Stimulated activated CD4-positive, alpha-beta T cell treated with anti-CD3 and anti-CD28 coated beads, Interleukin-1b, Interleukin-23, amount 100 ng/mL, for 1 hour (primary cell): ENCODE measurements at places on chromosomes 2 and 18.

DNA sequence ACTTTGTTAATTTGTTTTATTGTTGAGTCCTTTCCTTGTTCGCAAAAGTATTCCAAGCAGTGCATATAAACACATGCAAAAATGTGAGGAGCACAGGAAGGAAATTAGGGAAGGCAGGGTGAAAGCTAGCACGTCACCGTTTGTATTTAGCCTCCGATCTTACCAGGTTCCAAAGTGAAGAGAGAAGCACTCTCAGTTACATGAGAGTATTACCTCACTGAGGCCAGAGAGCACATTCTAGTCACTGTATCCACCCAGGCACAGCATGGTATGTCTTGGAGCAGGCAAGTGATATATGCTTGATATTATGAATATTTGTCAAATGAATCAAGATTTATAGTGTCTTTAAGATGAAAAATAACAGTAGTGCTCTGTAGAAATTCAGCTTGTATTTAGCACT is 6.5 kb upstream of the TMEM182 start:
- no peak for DNase-seq

DNA sequence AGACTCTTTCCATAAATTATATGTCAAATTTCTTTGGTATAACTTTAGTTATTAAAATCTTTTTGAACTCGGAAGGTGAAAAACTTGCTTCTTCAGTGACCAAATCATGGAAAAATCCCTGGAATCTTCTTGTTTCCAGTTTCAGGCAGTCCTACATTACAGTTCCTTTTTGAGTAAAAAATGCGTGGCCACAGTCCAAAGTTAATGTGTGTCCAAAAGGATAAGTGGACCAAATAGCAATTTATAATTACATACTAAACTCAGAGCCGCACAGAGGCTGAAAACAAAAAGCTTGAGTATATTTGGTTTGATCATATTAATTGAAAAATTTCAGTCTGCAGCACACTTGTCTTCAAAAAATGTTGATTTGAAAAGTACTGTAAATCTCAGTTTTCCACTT is 28.4 kb upstream of the DYNC2LI1 start:
- no peak for DNase-seq

DNA sequence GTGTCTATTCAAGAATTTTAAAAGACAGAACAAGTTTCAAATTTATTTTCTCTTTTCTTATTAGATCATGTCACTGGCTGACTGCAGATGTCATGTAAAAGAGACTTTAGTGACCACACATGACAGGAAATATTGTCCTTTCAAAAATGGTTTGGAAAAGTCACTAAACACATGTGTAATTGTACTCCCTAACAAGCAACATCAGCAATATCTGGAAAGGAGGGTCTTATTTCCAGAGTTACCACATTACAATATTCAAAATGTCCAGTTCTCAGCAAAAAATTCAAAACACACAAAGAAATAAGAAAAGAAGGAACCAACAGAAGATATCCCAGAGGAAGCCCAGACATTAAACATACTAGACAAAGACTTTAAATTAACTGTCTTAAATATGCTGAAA is 197.1 kb downstream of the EN1 start:
- no peak for DNase-seq

DNA sequence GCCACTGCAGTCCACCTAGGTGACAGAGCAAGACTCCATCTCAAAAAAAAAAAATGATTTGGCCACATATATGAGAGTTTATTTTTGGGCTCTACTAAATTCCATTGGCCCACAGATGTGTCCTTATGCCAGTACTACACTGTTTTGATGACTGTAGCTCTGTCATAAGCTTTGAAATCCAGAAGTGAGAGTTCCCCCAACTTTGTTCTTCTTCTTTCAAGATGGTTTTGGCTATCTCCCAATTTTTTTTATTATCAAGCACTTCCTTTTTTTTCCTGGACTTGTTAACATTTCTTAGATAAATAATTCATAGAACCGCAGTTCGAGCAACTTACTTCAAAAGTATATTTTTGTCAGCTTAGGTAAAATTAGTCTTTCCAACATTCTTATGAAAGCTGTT is 96.9 kb downstream of the TSHZ1 start:
- no peak for DNase-seq

- no peak for DNase-seq
Observed at GRCh38 chr18:78731398-78732032, 248.1 kb upstream of the SALL3 start.

- no peak for DNase-seq
Observed at GRCh38 chr2:172409042-172409441, 18.3 kb upstream of the ITGA6 start.

DNA sequence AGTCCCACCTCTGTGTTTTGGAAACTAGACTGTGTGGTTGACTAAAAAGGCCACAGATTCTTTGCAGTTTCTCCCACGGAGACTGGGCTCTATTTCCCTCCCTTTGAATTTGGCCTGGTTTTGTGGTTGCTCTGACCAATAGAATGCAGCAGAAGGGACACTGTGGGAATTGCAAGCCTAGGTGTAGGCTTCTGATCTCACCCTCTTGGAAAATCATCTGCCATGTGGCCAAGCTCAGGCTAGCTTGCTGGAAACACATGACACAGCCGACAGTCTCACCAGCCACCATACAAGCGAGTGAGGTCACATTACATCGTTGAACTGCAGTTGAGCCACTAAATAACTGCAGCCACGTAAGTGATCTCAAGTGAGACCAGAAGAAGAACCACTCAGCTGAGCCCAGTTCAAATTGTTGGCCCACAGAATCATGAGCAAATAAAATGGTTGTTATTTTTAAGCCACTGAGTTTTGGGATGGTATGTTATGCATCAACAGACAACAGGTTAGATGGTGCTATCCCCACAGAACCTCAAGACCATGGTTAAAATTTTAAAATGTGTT is 319.1 kb upstream of the MEX3C start:
- no peak for DNase-seq

DNA sequence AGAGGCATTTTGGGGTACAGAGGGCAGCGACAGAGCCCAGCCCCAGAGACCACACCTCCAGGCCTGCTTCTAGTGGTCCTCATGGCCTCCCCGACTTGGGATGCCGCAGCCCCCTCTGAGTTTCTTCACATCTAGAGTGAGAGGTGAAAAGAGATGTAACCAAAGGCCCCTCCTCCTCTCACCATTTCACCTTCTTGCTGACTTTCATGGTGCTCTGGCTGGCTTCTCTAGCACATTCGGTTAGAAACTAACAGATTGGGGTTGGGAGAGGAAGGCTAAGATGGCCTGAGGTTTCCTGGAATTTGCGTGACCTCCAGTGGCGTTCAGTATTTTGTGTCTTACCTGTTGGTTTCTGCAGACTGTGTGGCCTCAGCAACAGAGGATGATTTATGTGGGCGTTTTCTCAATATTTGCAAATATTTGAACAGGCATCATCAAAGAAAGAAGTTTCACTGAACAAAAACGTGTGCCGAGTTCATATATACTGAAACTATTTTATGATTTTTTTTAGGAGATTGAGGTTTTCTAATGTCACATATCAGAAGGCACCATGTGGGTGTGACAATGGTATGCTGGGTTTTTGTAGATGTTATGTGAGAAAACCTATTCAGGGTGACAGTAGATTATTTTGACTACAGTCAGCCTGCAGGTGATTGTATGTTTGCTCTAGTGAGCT is 69.9 kb upstream of the BCL2L11 start:
- DNase-seq: no peak

DNA sequence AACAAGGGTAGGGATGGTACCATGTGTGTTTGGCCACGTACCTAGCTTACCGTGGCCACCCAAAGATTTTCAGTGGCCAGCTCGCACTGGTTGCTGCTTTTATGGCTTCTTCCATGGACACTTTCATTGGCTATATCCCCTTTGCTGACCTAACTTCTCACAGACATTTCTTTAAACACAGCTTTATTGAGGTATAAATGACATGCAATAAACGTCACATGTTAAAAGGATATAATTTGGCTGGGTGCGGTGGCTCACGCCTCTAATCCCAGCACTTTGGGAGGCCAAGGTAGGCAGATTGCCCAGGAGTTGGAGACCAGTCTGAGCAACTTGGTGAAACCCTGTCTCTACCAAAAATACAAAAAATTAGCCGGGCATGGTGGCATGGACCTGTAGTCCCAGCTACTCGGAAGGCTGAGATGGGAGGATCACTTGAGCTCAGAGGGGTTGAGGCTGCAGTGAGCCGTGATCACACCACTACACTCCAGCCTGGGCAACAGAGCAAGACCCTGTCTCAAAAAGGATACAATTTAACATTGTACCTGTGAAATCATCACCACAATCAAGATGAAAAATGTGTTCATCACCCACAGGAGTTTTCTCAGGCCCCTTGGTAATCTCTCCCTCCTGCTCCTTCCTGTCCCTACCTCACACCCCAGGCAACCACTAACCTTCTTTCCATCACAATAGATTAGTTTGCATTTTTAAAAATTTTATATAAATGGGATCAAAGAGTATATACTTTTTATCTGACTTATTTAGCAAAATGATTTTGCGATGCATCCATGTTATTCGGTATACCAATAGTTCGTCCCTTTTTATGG is 127.8 kb upstream of the PPP1CB start:
- no peak for DNase-seq

- no peak for DNase-seq
Observed at GRCh38 chr2:3200420-3200939, 177.1 kb downstream of the EIPR1 start.

GRCh38 chr2:3456125-3456524 is 63.2 kb downstream of the ADI1 start:
- no peak for DNase-seq

DNA sequence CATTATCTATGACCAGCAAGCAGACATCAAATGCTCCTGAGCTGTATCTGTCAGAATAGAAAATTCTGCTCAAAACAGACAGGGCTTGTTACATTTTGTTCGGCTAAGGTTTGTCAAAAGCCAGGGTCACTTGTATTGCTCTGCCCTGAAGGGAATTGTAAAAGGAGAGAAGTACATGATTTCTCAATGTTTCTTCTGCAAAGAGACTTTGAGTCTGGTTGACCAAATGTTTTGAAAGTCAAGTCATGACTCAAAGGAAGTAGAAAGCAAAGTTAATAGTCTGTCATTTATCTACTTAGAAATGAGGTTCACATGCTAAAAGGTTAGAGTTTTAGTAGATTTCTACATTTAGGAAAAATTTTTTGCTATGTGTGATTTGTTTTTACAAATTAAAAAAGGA is 1624.1 kb upstream of the ZEB2 start:
- no peak for DNase-seq

DNA sequence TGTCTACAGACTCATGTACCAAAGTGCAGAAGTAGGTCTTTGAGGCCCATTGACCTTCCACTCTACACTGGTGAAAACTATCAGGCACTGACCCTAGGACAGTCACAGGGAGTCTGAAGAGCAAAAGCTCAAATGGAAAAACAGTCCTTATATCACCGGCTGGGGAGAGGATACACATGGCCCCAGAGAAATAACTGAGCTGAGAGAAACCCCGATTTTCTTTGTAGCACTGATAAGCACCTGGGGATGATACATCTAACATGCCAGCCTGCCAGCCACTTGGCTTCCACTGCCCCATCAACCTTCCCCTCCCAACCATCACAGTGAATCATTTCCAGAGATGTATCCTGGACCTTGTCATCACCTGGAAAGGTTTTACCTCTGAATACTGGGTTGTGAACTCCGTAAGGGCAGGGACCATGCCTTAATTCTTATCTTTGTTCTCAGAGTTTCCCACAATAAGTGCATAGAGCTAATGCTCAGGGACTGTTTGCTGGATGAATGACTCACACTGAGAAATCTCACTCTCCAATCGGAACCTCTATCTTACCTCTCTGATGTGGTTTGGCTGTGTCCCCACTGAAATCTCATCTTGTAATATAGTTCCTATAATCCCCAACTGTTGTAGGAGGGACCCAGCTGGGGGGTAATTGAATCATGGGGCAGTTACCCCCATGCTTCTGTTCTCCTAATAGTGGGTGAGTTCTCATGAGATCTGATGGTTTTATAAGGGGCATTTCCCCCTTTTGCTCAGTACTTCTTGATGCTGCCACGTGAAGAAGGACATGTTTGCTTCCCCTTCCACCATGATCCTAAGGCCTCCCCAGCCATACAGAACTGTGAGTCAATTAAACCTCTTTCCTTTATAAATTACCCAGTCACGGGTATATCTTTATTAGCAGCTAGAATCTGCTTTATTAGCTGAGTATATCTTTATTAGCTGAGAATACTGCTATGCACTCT is 37.1 kb downstream of the EVA1A start:
- no peak for DNase-seq

GRCh38 chr2:148048475-148049221 is 27.8 kb downstream of the MBD5 start:
- no peak for DNase-seq

GRCh38 chr18:61502472-61502871 is 169.2 kb downstream of the CDH20 start:
- DNase-seq: no peak

GRCh38 chr2:193868132-193868531 is 1673.4 kb upstream of the TMEFF2 start:
- no peak for DNase-seq

DNA sequence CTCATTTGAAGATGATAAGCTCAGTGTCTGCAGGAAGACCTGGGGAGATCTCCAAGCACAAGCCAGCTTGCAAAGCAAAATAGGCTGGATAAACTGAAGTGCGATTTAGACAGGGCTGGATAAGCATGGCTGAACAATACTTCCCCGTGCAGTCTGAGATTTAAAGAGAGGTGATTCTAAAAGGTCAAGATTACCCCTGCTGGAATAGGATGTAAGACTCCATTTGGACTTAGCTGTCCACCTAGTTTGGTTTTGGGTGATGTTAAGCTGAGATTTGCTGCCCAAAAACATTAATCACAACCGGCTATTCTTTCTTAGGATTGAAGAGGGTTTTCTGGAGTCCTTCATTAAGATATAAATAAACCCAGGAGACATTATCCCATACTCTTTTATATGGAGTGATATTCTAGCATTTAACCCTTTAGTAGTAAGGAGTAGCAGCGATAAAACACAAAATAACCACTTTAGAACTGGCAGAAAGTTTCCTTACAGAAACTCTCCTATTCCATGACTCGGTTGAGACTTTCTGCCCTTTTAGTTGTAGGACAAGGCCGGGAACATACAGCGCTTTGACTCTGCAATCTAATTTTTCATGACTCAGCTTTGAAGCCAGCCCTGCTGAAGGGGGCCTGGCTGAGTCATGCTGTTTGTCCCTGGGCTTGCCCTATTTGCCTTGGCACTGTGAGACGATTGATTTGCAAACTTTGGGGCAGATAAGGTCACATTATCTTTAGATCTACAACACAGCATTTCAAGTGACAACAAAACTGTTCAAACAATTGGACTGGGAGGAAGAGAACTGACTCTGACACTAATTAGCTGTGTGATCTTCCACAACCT is 238.2 kb downstream of the GCA start:
- no peak for DNase-seq
